ENCODE measurements at places on chromosomes 3 and 15.

- DNase-seq: no peak
These were observed 517 bp downstream of the FBN1 start for GRCh38 chr15:48644827-48645557.

DNA sequence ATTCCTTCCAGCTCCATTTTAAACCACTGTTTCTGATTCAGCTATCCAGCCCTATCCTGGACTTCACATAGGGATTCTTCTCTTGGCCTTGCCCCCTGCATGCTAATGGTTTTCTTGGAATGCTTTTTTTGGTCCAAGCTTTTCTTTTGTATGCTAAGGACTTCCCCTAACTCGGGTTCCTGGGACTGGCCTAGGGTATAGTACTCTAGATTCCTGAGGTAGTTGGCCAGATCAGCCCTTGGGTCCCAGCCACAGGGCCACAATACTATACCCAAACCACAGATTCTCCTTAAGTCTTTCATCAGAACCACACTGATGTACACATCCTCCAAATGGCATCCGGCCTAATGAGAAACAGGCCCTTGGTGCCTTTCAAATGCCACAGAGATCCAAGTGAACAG is 2.8 kb downstream of the FYCO1 start:
- DNase-seq: no peak

DNA sequence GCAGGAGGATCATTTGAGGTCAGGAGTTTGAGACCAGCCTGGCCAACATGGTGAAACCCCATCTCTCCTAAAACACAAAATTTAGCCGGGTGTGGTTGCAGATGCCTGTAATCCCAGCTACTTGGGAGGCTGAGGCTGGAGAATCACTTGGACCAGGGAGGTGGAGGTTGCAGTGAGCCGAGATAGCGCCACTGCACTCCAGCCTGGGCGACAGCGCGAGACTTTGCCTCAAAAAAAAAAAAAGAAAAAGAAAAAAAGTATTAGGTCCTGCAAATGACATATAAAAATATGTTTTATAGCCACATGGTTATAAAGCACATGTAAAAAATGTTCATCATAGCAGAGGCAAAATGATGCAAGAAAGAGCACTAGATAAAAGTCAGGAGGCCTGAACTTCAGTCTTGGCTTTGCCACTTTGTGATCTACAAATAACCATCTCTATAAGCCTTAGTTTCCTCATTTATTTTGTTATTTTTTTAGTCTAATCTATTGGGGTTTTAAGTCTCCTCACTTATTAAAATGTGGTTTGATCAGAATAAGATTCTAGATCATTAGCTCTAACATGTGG is 4.9 kb downstream of the SLC12A6 start:
- no peak for DNase-seq

- no peak for DNase-seq
These were observed 34.0 kb upstream of the LEKR1 start for GRCh38 chr3:156792114-156792513.

DNA sequence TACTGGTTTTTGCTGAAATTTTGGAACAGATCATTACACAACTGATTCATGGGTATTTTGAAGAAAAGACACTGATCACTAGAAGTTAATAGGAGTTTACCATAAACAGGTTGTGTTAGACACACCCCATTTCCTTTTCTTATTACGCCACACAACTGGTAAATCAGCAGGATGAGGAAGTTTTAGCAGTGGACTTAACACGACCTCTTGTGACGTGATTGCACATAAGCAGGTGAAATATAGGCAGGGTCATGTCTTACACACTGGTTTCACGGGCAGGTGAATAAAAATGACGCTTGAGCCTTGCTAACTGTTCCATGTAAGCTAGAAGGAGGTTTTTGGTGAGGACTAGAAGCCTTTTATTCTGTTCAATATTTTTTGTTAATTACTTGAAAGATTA is 27.1 kb upstream of the TPRG1 start:
- DNase-seq: no peak
